ENCODE measurements at places on chromosomes 1 and 21.

GRCh38 chr1:200846398-200846797 is 26.4 kb upstream of the GPR25 start:
- DNase-seq = no peak

- DNase-seq = no peak
Observed at GRCh38 chr1:33146003-33146402, 35.8 kb downstream of the TRIM62 start.

GRCh38 chr1:112985123-112985522 is 29.1 kb upstream of the SLC16A1 start:
- no peak for DNase-seq

DNA sequence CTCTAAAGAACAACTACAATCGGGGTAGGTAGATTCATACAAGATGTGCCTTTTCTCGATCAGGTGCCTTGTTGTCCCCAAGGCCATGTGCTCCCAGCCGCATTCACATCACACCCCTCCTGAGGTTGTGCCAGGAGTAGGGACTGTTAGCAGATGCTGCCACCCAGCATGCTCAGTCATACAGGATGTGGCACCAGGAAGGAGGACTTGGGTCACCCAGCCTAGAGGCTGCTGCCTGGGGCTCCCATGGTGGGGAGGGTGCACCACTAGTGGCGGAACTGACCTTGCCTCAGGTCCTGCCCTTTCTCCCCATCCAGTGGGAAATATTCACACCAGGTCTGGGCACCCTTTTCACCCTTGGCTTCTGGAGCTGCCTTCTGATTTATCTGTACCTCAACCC is 8.3 kb downstream of the TEX35 start:
- no peak for DNase-seq

- no peak for DNase-seq
Observed at GRCh38 chr1:41690331-41690730, 205.8 kb upstream of the EDN2 start.

DNA sequence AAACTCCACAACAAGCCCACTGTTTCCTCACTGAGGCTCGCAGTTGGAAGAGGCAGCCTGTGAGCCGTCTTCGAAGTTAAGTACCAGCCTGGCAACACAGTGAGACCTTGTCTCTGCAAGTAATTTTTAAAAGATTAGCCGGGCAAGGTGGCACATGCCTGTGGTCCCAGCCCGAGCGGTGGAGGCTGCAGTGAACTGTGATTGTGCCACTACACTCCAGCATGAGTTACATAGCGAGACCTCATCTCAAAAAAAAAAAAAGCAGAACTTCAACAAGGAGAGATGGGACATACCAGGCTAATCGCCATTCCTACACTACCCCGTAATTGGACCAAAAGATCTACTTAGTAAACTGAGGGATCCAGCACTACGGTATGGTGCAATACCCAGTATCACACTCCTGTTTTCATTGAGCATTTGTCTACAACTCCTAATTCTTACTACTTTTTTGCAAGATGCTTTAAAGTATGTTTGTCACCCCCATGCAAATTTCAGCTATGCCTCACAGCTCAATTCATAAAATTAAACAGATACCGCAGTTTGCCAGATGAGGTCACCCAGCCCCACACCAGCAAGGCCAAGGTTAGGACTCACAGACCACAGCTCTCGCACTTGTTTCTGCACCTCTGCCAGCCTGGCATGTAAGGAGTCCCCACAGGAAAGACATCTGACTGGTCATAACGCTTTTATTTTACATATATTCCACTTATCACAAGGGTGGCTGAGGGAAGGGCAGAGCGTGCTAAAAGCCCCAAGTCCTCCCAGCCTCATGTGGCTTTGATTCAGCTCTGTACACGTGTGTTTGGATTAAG is 21.0 kb downstream of the SDE2 start:
- no peak for DNase-seq

DNA sequence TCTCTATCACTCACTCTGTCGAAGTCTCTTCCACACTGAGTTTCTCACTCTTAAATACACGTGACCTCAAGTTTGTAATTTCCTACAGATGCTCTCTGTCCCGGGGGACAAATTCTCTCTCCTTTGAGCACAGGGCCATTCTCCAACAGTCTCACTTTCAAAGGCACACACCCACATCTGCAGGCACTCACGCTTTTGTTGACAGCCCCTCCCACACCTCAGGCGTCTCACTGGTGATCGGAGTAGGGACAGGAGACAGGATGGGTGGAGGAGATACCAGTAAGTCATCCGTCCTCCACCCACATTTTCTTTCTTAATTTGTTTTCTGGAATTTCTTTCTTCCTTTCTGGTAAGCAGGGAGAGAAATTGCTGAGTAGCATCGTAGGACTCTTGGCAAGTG is 40.6 kb upstream of the GREM2 start:
- peak; percentile 29 for DNase-seq

Measured in right hindlimb (tissue), 1 donor.